ENCODE measurements at places on chromosomes 3 and 15.
A peak's percentile ranks its signal among the peaks of the same experiment; 100 is the strongest.

DNA sequence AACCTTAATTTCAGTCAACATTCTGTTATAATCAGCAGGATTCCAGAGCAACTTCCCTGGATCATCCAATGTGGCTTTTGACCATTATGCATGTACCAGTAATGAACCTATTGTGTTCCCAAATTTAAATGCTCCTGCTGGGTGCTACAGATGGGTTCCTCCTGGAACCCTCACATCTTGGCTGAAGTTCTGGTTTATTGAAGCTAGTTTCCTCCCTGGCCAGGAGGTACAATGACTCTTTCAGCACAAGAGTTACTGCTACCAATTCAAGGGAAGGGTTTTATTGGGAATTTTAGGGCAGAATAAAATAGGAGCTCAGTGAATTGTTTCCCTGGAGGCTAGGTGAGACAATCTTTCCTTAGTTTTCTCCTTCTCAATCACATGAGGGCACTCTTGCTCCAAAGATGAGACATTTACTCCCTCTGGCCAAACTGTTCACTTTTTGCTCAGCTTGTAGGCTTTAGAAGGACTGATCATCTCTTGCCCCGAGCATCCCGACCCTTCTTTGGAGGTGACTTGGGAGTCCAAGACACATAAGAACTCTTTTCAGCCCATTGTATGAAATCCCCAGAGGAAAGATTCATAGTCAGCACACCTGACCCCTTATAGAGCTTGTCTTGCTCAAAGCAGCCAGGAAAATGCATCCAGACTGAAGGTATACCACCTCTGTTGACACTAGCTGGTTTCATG, 8.8 kb upstream of the NPHP3 start:
- no peak overlapping the region for H3K27ac ChIP-seq
- H3K4me1 ChIP-seq, result no peaks in the 10 kb centered on the region
- H3K36me3 ChIP-seq, result no peaks in the 10 kb centered on the region
- no peaks in the 10 kb centered on the region for H3K27me3 ChIP-seq
- DNase-seq, result no peak

GRCh38 chr15:101406526-101407195, 82.8 kb downstream of the PCSK6 start:
- no peaks in the 10 kb centered on the region for H3K36me3 ChIP-seq
- H3K27me3 ChIP-seq, result peaks cover 4% of the 10 kb centered on the region
- no peak overlapping the region for H3K27ac ChIP-seq
- H3K4me3 ChIP-seq, result no peak overlapping the region

- DNase-seq, result peak; percentile 37
- peaks cover 13% of the 10 kb centered on the region for H3K4me1 ChIP-seq
- H3K36me3 ChIP-seq, result no peaks in the 10 kb centered on the region
- no peak overlapping the region for H3K4me3 ChIP-seq
These were observed 377.0 kb downstream of the GAP43 start for GRCh38 chr3:116000311-116000710.

DNA sequence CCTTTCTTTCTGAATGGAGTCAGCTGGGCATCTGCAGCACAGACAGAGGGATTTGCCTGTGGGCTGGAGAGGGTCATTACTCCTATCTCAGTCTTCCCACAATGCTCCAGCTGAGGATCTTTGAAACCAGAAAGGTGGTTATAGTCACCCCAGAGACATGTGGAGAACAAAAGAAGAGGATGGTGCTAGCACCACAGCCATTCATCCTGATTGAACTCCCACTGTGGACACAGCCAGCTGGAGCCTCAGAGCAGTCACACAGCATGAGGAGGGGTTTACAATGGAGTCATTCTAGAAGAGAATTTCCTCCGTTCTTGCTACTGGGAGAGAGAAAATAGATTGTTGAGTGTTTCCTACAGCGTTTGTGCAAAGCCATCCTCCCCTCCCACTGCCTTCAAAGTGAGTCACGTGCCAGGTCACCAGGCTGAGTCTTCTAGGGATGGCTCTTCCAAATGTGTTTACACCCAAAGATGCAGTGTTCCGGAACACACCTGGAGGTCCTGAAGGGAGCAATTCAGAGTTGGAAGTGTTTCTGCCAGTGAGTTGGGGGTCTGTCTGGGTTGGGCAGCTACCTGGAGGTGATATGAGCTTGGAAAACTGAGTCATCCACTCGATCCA, 18.9 kb upstream of the GREM1 start:
- no peak for DNase-seq
- no peaks in the 10 kb centered on the region for H3K36me3 ChIP-seq
- H3K27me3 ChIP-seq, result no peaks in the 10 kb centered on the region
- H3K4me3 ChIP-seq, result no peak overlapping the region
- H3K27ac ChIP-seq, result no peak overlapping the region
- no peaks in the 10 kb centered on the region for H3K4me1 ChIP-seq

DNA sequence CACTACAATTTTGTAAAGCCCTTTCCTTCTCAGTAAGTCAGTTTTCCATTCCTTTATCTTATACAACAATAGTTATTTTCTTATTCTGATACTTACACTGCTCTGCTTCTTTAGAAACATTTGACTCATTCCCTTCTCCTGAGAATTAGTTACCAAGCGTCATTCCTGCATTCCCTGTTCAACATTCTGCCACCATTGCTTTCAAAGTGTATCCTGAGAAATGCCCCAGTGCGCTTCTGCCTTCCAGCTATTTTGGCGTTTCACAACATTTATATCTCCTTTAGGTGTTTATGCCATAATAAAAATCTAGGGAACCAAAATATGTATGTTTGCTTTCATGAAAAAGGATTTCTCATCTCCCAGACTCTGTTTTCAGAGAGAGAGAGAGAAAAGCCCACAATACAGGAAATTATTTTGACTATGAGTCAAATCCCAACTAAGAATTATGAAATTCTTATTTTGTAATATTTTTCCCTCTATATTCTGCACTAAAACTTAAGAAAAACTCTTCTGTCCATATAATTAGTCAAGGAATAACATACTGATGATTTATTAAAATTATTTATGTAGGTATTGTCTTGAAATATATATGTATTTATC, 118.2 kb upstream of the RAP2B start:
- H3K4me1 ChIP-seq, result no peaks in the 10 kb centered on the region
- no peak overlapping the region for H3K4me3 ChIP-seq
- H3K27me3 ChIP-seq, result no peaks in the 10 kb centered on the region
- H3K27ac ChIP-seq, result no peak overlapping the region
- DNase-seq, result no peak
- no peaks in the 10 kb centered on the region for H3K36me3 ChIP-seq

DNA sequence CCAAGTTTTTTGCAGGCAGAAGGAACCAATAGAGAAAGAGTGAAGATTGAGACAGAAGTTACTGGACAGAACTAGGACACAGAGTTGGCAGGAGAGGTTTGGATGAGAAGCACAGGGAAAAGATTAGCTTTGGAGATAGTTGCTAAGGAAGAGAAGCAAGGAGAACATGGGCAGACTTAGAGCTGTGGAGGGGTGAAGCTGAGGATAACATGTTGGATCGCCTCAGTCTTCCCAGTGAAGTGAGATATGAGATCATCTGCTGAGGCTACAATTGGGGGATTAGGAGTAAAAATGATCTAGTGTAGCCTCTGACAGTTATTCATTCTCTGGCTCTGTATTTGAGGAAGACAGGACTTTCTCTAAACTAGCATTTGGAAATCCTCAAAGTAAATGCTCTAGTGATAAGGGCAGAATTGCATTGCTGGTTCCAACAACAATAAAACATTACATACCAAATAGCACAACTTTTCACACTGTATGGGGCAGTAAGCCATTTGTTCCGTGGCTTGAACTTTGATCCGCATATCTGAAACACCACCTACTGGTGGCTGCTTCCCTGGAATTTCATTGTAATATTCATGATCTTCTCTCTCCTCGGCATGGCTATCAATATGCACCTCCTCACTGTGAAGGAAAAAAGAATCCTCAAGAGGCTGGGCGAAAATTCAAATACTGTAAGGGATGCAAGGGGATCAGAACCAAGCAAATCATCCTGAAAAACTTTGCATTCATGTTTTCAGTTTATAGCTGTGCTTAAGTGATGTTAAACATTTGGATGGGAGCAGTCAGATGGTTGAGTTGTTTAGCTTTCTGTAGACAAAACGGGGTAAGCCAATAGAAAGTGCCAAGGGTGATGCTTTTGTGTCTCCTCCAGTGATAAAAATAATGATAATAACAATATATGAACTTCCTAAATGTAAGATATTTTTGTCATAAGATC, 22.2 kb upstream of the EID1 start:
- H3K36me3 ChIP-seq, result no peaks in the 10 kb centered on the region
- no peaks in the 10 kb centered on the region for H3K27me3 ChIP-seq
- H3K4me1 ChIP-seq, result no peaks in the 10 kb centered on the region

Measured in GM12878 (cell line).